Lower lobe of right lung (tissue), 2 donors: ENCODE measurements at places on chromosomes 2 and 18.

DNA sequence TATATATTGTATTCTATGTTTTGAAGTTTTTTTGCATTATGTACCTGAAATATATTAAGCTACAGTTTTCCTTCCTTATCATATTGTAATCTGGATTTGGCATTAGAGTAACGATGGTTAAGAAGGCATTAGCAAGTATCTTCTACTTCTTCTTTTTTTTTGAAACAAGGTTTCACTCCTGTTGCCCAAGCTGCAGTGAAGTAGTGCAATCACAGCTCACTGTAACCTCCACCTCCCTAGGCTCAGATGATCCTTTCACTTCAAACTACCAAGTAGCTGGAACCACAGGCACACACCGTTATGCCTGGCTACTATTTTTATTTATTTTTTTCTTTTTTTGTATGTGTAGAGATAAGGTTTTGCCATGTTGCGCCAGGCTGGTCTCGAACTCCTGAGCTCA lies 201.1 kb downstream of the ZNF804A start:
- H3K4me1 ChIP-seq: no peaks in the 10 kb centered on the region
- no peaks in the 10 kb centered on the region for H3K36me3 ChIP-seq
- DNase-seq: no peak
- H3K27ac ChIP-seq: no peak overlapping the region
- H3K27me3 ChIP-seq: no peaks in the 10 kb centered on the region
- H3K4me3 ChIP-seq: no peak overlapping the region

- H3K4me3 ChIP-seq: no peak overlapping the region
- no peaks in the 10 kb centered on the region for H3K36me3 ChIP-seq
- no peak for DNase-seq
- no peaks in the 10 kb centered on the region for H3K27me3 ChIP-seq
- H3K27ac ChIP-seq: no peak overlapping the region
- no peaks in the 10 kb centered on the region for H3K4me1 ChIP-seq
Observed at GRCh38 chr2:187917535-187917934, 363.3 kb upstream of the TFPI start.

GRCh38 chr18:22399949-22400348 lies 17.8 kb downstream of the CTAGE1 start:
- H3K27me3 ChIP-seq: no peaks in the 10 kb centered on the region
- no peaks in the 10 kb centered on the region for H3K36me3 ChIP-seq
- no peak for DNase-seq
- H3K4me1 ChIP-seq: no peaks in the 10 kb centered on the region
- no peak overlapping the region for H3K27ac ChIP-seq
- H3K4me3 ChIP-seq: no peak overlapping the region

DNA sequence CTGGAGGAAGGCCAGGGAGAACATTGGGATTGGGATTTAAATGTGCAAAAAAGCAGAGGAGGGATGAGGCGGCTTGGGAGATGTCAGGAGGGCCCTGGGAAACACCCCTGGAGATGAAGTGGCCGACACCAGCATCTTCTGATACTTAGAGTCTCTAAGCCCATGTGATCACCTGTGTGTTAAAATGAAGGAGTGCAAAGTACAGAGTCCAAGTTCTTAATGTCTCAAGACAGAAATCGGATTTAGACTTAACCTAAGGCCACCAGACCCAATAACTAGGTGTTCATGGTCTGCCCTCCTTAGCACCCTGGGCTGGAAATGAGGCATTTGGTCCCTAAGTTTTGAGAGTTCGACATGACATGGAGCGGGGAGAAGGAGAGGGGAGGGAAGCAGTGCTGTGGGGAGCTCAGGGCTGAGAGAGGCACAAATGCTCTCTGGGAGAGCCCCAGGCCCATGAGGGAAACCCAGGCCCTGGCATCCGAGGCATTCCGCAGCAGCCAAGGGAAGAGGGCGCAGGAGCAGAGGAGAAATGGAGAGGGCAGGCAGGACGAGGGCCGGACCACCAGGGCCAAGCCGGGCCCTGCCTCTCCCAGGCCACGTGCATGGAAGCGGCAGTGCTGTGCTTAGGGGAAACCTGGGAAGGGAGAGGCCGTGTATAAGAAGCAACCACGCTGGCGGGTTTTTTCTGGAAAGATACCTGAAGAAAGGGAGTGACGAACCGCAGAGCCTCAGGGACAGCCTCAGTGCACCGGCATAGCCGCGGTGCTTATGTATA lies 63.3 kb downstream of the SFXN5 start:
- H3K4me1 ChIP-seq: no peaks in the 10 kb centered on the region
- no peak overlapping the region for H3K27ac ChIP-seq

DNA sequence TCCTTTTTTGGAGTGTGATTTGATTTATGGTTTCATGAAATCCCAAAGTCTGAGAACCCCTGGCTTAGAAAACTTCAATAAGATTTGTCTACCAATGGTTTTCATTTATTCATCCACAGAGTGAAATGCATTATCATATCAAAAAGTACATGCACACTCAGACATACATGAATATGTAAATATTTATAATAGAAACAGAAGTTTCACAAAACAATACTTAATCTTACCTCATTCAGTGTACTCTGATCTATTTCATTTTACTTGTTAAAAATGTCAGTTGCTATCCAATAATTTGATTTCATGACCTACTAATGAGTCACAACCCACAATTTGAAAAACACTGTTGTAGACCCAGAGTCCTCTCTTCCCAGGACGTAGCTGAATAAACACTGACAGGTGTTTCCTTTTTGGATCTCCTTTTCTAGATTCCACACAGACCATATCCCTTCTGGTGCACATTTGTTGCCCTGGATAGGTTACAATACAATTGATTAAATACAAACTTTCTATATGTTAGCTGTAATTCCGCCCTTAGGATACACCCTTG lies 10.4 kb upstream of the CAVIN2 start:
- H3K27me3 ChIP-seq: no peaks in the 10 kb centered on the region
- H3K4me3 ChIP-seq: no peak overlapping the region
- no peak for DNase-seq
- peaks cover 20% of the 10 kb centered on the region for H3K4me1 ChIP-seq
